ENCODE measurements at places on chromosomes 1 and 21.

DNA sequence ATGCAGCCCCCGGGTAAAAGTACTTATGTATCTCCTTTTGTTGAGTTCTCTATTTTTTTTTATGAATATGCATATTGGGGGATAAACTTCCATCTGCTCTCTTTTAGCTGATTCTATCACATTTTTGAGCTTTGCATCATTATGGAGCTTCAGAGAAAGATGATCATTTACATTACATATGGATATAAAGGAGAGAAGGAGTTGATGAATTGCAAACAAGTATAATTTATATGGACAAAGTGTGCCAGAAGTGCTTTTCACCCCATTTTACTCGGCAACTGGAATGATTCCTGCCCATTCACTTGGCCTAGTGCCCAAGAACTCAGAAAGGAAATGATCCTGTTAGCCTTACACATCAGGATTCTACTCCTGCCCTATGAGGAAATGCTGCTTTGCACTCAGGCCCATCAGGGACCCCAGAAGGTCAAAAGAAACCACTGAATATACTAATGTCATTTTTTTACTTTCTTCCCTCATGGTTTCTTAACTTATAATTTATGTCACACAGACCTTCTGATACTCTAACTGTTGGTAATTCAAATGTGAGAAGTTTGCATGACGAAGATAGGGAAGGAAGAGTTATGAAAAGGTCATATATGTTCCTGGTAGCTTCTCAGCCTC, 65.6 kb downstream of the SAMSN1 start:
- H3K27ac ChIP-seq, result peak overlapping the region; percentile 79
- peaks cover 26% of the 10 kb centered on the region for H3K36me3 ChIP-seq
- no peak overlapping the region for H3K4me3 ChIP-seq
- no peaks in the 10 kb centered on the region for H3K27me3 ChIP-seq
- peaks cover 63% of the 10 kb centered on the region for H3K4me1 ChIP-seq
- no peak for DNase-seq

GRCh38 chr1:97875996-97876395, 44.8 kb downstream of the DPYD start:
- H3K27me3 ChIP-seq, result no peaks in the 10 kb centered on the region
- H3K4me3 ChIP-seq, result no peak overlapping the region
- H3K36me3 ChIP-seq, result peaks cover 38% of the 10 kb centered on the region
- peaks cover 17% of the 10 kb centered on the region for H3K4me1 ChIP-seq
- no peak for DNase-seq

DNA sequence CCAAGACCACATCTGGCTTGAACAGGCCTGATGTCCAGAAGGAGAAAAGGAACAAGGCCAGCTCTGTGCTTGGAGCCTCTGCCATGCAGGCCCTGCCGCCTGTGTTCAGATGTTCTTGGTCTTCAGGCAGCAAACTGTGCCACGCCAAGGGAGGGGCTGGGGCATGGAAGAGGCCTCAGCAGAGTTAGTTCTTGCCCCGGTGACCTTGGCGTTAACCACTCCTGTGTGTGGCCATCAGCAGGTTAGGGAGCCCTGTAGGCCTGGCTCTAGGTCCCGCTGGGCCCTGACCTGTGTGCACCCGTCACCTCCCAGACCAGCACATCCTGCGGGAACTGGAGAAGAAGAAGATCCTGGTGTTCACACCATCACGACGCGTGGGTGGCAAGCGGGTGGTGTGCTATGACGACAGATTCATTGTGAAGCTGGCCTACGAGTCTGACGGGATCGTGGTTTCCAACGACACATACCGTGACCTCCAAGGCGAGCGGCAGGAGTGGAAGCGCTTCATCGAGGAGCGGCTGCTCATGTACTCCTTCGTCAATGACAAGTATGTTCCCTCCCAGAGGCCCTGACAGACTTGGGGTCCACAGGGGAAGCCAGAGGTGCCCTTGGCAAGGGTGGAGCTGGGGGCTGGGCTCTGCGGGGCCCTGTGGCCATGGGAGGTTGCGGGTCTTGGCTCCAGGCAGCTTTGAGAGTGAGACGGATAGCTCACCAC, 7.1 kb downstream of the ZC3H12A start:
- H3K27ac ChIP-seq, result peak overlapping the region; percentile 99
- H3K27me3 ChIP-seq, result no peaks in the 10 kb centered on the region
- DNase-seq, result no peak
- H3K4me3 ChIP-seq, result peak overlapping the region; percentile 97
- peaks cover 85% of the 10 kb centered on the region for H3K36me3 ChIP-seq

GRCh38 chr1:241308471-241308870, 48.5 kb downstream of the RGS7 start:
- no peaks in the 10 kb centered on the region for H3K27me3 ChIP-seq
- no peak overlapping the region for H3K27ac ChIP-seq
- no peak for DNase-seq
- no peaks in the 10 kb centered on the region for H3K36me3 ChIP-seq

- H3K4me1 ChIP-seq, result peaks cover 50% of the 10 kb centered on the region
- H3K4me3 ChIP-seq, result no peak overlapping the region
Observed at GRCh38 chr1:101165954-101166353, 70.9 kb upstream of the S1PR1 start.

DNA sequence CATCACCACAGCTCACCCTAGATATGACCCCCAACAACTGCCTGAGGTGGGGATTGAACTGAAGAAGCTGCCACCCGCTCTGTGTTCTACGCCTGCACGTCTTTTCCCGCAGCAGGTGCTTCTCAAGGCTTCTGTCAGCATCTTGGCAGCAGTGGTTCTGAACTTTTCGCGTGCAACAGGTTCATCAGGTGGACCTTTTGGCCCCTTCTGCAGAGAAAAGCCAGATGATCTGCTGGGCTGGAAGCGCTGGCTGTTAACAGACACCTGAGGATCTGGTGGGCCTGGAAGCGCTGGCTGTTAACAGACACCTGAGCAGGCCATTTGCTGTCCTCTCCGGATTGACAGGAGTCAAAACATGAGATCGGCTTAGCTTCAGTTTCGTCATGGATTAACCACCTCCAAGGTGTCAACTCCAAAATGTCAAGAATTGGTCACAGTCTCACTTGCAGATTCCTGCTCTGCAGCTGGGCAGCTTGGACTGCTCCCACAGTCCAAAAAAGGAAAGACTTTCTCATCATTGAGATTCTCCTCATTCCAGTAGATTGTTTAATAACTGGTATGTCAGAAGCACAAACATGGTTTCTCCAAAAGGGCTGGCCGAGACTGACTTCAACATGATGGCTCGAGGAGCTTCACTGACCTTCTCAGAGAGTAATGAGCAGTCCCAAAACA, 4.7 kb downstream of the C1orf174 start:
- no peak overlapping the region for H3K27ac ChIP-seq
- no peak overlapping the region for H3K4me3 ChIP-seq
- DNase-seq, result no peak
- peaks cover 53% of the 10 kb centered on the region for H3K4me1 ChIP-seq
- no peaks in the 10 kb centered on the region for H3K27me3 ChIP-seq

DNA sequence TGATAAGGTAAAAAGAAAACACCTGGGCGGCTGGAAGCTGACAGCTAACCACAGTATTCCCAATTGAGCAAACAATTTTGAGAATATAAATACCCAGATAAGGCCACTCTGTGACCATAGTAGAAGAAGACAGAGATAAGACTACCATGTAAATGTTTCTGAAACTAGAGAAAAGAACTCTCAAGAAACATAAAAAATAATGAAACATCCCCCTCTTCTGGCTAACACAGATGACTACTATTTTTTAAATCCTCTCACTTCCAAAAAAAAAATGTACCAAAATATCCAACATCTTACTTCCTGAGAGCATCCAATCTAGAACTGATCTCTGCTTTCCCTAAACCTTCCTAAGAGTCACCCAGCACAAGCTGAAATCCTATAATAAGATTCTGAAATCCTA, 125.9 kb downstream of the HFM1 start:
- no peak for DNase-seq
- no peaks in the 10 kb centered on the region for H3K36me3 ChIP-seq
- no peak overlapping the region for H3K4me3 ChIP-seq
- peaks cover 4% of the 10 kb centered on the region for H3K4me1 ChIP-seq
- H3K27me3 ChIP-seq, result peaks cover 4% of the 10 kb centered on the region
- no peak overlapping the region for H3K27ac ChIP-seq

DNA sequence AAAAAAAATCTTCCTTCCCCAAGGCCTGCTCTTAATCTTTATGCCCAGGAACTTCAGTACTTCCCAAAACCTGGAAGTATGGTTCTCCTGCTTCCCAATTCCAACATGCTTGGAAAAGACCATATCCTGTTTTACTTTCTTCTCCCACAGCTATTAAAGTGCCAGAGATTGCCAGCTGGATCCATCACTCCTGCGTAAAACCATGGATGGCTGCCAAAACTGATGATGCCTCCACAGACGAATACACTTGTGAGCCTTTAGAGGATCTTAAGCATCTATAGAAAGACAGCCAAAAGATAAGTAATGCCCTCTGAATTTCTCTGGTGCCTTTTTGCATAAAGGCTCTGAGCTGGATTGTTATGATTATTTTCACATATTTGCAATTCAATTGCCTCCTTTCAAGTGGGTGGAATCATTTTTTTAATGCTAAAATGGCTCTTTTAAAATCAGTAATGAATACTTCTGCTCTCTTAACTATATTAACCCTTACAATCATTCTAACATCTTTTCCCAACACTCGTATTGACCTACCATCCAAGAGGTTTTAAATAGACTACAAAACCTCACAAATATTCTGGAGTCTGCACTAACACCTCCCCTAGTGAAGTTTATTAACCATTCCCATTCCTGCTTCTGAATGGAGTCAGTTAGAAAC, 1807.8 kb downstream of the BRINP3 start:
- H3K27ac ChIP-seq, result no peak overlapping the region
- DNase-seq, result no peak
- no peak overlapping the region for H3K4me3 ChIP-seq
- H3K27me3 ChIP-seq, result no peaks in the 10 kb centered on the region
- H3K36me3 ChIP-seq, result no peaks in the 10 kb centered on the region

GRCh38 chr1:147547065-147547464, 5.8 kb downstream of the BCL9 start:
- no peak for DNase-seq
- no peak overlapping the region for H3K4me3 ChIP-seq
- peak overlapping the region; percentile 89 for H3K27ac ChIP-seq
- peaks cover 1% of the 10 kb centered on the region for H3K36me3 ChIP-seq
- H3K27me3 ChIP-seq, result no peaks in the 10 kb centered on the region

GRCh38 chr1:199089393-199090122, 450.7 kb downstream of the PTPRC start:
- H3K4me3 ChIP-seq, result no peak overlapping the region
- H3K27me3 ChIP-seq, result no peaks in the 10 kb centered on the region
- H3K36me3 ChIP-seq, result no peaks in the 10 kb centered on the region
- no peak for DNase-seq
- peaks cover 24% of the 10 kb centered on the region for H3K4me1 ChIP-seq
- H3K27ac ChIP-seq, result no peak overlapping the region

- no peak for DNase-seq
- peak overlapping the region; percentile 84 for H3K4me3 ChIP-seq
- peak overlapping the region; percentile 87 for H3K27ac ChIP-seq
- no peaks in the 10 kb centered on the region for H3K27me3 ChIP-seq
- H3K4me1 ChIP-seq, result peaks cover 34% of the 10 kb centered on the region
- H3K36me3 ChIP-seq, result peaks cover 8% of the 10 kb centered on the region
Observed at GRCh38 chr21:45073301-45074047, 906 bp upstream of the ADARB1 start.

DNA sequence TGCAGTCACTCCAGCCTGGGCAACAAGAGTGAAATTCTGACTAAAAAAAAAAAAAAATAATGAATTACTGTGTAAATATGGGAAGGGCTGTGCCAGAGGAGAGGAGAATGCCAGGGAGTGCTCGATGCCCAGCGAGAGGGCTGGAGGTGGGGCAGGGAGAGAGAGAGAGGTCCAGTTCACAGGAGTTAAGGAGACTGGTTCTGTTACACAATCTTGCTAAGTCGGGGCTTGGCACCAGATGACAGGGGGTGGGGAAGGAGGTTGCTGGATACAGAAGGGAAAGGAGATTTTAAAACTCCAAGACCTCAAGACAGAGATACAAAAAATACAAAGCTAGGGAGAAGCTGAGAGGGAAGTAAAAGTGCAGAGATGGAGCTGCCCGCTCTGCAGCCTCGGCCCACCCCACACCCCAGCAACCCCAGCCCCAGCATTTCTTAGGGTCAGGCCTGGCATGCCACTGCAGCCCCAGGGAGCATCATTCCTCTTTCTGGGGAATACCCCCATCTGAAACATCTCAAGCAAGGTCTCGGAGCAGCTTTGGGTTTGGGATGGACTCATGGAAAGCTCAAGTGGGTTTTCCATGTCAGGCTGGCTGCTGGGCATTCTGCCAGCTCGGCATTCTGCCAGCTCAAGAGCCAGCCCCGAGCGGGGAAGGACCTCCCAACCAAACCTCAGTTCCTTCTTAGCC, 991 bp downstream of the SELENBP1 start:
- no peak for DNase-seq
- no peak overlapping the region for H3K4me3 ChIP-seq
- no peak overlapping the region for H3K27ac ChIP-seq
- H3K36me3 ChIP-seq, result no peaks in the 10 kb centered on the region
- H3K27me3 ChIP-seq, result no peaks in the 10 kb centered on the region

DNA sequence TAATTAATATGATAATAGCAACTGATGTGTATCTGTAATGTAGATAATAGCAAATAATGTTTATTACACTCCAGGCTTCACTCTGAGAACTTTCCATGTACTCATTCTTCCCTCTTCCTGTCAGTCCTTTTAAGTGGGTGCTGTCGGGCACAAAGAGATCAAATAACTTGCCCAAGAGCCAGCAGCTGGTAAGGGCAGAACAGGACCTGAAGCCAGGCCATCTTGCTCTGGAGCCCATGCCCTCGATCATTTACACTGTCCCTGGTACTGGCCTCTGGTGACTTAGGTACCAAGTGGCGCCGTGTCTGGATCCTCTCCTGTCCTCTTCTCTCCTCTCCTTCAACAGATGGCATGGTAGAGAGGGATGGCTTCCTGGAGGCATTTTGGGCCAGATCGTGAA, 97.2 kb downstream of the VPS13D start:
- H3K4me1 ChIP-seq, result peaks cover 7% of the 10 kb centered on the region
- H3K36me3 ChIP-seq, result peaks cover 72% of the 10 kb centered on the region
- H3K4me3 ChIP-seq, result no peak overlapping the region
- DNase-seq, result no peak

DNA sequence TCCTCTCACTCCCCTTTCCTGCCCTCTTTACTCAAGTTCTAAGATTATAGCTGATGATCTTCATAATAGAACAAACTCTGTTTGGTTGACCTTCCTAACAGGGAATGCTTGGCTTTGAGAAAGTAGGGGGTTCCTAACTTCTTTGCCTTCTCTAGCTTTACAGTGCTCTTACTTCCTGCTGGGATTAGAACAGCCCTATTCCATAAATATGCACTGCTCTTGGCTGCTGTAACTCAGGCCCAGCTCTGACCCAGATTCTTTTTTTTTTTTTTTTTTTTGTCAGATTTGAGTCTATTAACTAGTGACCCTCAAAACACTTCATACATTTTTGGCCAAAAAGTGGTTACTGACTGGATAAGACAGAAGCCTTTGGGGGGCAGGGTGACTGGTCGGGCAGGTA, 39.4 kb upstream of the PIGV start:
- H3K27me3 ChIP-seq, result no peaks in the 10 kb centered on the region
- no peak for DNase-seq
- H3K4me1 ChIP-seq, result peaks cover 90% of the 10 kb centered on the region
- H3K4me3 ChIP-seq, result no peak overlapping the region
- peak overlapping the region; percentile 82 for H3K27ac ChIP-seq
